Muscle of leg (tissue), 16 donors: ENCODE measurements at places on chromosomes 5 and 9.

GRCh38 chr9:100281676-100282387 lies 70.9 kb downstream of the TEX10 start:
- peaks cover 4% of the 10 kb centered on the region for H3K4me1 ChIP-seq
- no peak overlapping the region for H3K27ac ChIP-seq
- H3K4me3 ChIP-seq, result no peak overlapping the region
- DNase-seq, result peak; percentile 17
- H3K36me3 ChIP-seq, result peaks cover 33% of the 10 kb centered on the region
- H3K27me3 ChIP-seq, result no peaks in the 10 kb centered on the region

- H3K4me3 ChIP-seq, result no peak overlapping the region
- H3K4me1 ChIP-seq, result no peaks in the 10 kb centered on the region
- H3K27ac ChIP-seq, result no peak overlapping the region
- no peaks in the 10 kb centered on the region for H3K27me3 ChIP-seq
- no peak for DNase-seq
These were observed 372.7 kb upstream of the PTGER4 start for GRCh38 chr5:40306869-40307487.

DNA sequence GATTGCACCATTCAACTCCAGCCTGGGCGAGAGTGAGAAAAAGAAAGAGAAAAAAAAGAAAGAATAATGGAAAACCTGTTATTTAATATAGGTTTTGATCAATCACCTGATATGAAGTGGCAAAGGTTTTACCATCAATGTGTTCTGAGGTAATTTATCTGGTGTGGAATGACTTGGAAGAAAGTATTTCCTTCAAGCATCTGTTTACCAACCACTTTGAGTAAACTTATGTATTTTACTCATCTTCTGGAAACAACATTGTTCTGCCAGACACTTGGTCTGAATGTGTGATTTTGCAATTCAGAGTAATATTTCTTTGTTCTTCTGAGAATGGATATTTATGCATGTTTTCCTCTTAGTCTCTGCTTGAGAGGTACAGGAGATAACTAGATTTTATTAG lies 24.3 kb downstream of the KIF2A start:
- H3K36me3 ChIP-seq, result peaks cover 15% of the 10 kb centered on the region
- no peaks in the 10 kb centered on the region for H3K27me3 ChIP-seq
- H3K4me1 ChIP-seq, result peaks cover 10% of the 10 kb centered on the region
- no peak overlapping the region for H3K4me3 ChIP-seq
- no peak for DNase-seq
- H3K27ac ChIP-seq, result no peak overlapping the region

DNA sequence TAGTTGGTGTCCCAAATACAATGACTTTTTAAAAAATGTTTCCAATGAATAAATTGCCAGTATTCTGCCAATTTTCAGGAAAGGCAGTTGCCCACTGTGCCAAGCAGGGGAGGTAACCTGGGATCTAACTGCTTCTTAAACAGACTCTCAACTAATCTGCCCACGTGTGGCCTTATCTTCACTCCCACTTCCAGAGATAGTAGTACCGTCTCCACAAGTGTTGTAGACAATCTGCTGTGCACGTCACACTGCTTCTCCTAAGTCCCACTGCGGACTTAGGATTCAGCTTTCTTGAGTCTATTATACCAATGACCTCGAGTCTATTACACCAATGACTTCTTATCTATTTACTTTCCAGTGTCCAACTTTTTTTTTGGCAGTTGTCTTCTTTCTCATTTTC lies 21.2 kb downstream of the POU4F3 start:
- no peak overlapping the region for H3K27ac ChIP-seq
- H3K4me1 ChIP-seq, result no peaks in the 10 kb centered on the region
- no peaks in the 10 kb centered on the region for H3K36me3 ChIP-seq
- H3K27me3 ChIP-seq, result no peaks in the 10 kb centered on the region
- no peak for DNase-seq

GRCh38 chr5:59598547-59598874 lies 295.0 kb downstream of the PDE4D start:
- peak; percentile 21 for DNase-seq
- peak overlapping the region; percentile 9 for H3K27ac ChIP-seq
- H3K36me3 ChIP-seq, result peaks cover 2% of the 10 kb centered on the region

GRCh38 chr9:105053209-105053652 lies 125.3 kb upstream of the ABCA1 start:
- no peak overlapping the region for H3K27ac ChIP-seq
- no peak overlapping the region for H3K4me3 ChIP-seq
- no peaks in the 10 kb centered on the region for H3K4me1 ChIP-seq
- no peak for DNase-seq

DNA sequence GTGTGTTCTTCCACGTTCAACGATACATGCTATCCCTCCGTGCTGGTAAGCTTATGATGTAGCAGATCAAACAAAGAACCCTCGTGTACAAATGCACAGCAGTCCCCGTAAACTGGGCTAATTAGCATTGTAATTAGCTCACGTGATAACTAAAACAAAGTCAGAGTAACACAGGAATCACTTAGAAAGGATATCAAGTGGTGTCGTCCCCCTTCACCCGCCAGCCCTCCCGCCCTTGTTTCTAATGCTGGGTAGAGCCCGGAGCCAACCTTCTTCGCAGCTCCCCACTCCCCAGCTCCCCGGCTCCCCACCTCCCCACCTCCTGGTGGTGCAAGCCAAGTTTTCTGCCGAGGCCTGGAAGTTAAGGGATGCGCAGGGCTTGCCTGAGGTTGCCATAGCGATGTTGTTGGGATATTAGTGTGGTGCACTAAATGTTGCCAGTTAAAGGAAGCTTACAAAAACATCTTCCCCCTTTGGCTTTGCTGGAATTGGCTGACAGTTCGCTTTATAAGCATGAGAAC lies 357.9 kb upstream of the CCNH start:
- H3K27ac ChIP-seq, result no peak overlapping the region
- H3K36me3 ChIP-seq, result no peaks in the 10 kb centered on the region
- peak; percentile 2 for DNase-seq
- no peak overlapping the region for H3K4me3 ChIP-seq
- no peaks in the 10 kb centered on the region for H3K27me3 ChIP-seq
- no peaks in the 10 kb centered on the region for H3K4me1 ChIP-seq

- no peaks in the 10 kb centered on the region for H3K36me3 ChIP-seq
- H3K27ac ChIP-seq, result no peak overlapping the region
- H3K4me1 ChIP-seq, result no peaks in the 10 kb centered on the region
- DNase-seq, result no peak
These were observed 449.5 kb downstream of the HINT1 start for GRCh38 chr5:130715541-130715940.

DNA sequence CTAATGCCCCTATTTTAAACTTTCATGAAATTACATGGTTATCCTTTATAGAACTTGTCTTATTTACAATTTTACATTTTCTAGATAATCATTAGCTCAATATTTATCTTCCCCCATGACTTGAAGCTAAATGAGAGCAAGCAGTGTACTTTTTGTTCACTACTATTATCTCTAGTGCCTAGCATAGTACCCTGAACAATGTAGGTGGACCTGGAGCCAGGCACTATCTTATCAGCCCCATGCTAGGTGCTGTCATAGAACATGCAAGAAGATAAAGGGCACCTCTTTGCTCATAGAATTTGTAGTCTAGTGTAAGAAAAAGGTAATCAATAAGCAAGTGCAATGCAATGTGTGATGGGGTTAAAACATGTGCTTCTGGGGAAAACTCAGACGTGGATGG lies 399.9 kb downstream of the ELAVL2 start:
- no peak overlapping the region for H3K4me3 ChIP-seq
- H3K27ac ChIP-seq, result no peak overlapping the region
- DNase-seq, result no peak
- H3K27me3 ChIP-seq, result no peaks in the 10 kb centered on the region
- no peaks in the 10 kb centered on the region for H3K36me3 ChIP-seq

DNA sequence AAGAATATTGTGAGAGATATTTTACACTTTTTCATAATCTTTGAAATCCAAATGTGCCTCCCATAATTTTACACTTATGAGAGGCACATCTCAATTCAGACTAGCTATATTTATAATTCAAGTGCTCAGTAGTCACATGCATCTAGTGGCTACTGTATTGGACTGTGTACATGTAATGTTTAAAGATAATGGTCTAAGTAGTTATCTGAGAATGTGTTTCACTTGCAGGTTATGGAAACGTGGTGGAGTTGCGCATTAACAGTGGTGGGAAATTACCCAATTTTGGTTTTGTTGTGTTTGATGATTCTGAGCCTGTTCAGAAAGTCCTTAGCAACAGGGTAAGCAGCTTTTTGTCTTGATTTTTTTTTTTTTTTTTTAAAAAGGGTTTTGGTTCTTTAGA lies 28.8 kb downstream of the G3BP1 start:
- H3K4me1 ChIP-seq, result no peaks in the 10 kb centered on the region
- H3K36me3 ChIP-seq, result peaks cover 42% of the 10 kb centered on the region
- no peaks in the 10 kb centered on the region for H3K27me3 ChIP-seq

GRCh38 chr9:131798246-131798645 lies 58.4 kb upstream of the RAPGEF1 start:
- H3K36me3 ChIP-seq, result no peaks in the 10 kb centered on the region
- peaks cover 10% of the 10 kb centered on the region for H3K27me3 ChIP-seq
- no peak overlapping the region for H3K27ac ChIP-seq
- no peak for DNase-seq
- H3K4me3 ChIP-seq, result no peak overlapping the region

- no peak for DNase-seq
- H3K4me1 ChIP-seq, result no peaks in the 10 kb centered on the region
- peaks cover 3% of the 10 kb centered on the region for H3K36me3 ChIP-seq
- no peaks in the 10 kb centered on the region for H3K27me3 ChIP-seq
These were observed 79.5 kb downstream of the RIC1 start for GRCh38 chr9:5708414-5708813.

- no peak overlapping the region for H3K4me3 ChIP-seq
- H3K27me3 ChIP-seq, result peaks cover 81% of the 10 kb centered on the region
- peaks cover 22% of the 10 kb centered on the region for H3K4me1 ChIP-seq
- DNase-seq, result no peak
These were observed 39.6 kb upstream of the TIFAB start for GRCh38 chr5:135491552-135492318.

GRCh38 chr9:86788456-86788855 lies 158.8 kb downstream of the GAS1 start:
- peaks cover 3% of the 10 kb centered on the region for H3K27me3 ChIP-seq
- no peak for DNase-seq
- no peaks in the 10 kb centered on the region for H3K36me3 ChIP-seq
- H3K4me3 ChIP-seq, result no peak overlapping the region
- H3K4me1 ChIP-seq, result no peaks in the 10 kb centered on the region
- H3K27ac ChIP-seq, result no peak overlapping the region

- H3K4me1 ChIP-seq, result no peaks in the 10 kb centered on the region
- H3K4me3 ChIP-seq, result no peak overlapping the region
- no peak overlapping the region for H3K27ac ChIP-seq
- no peak for DNase-seq
- peaks cover 30% of the 10 kb centered on the region for H3K36me3 ChIP-seq
- no peaks in the 10 kb centered on the region for H3K27me3 ChIP-seq
These were observed 6.9 kb downstream of the MRPS2 start for GRCh38 chr9:135507104-135508035.

- H3K36me3 ChIP-seq, result no peaks in the 10 kb centered on the region
- H3K4me1 ChIP-seq, result no peaks in the 10 kb centered on the region
- no peaks in the 10 kb centered on the region for H3K27me3 ChIP-seq
- no peak overlapping the region for H3K4me3 ChIP-seq
These were observed 467.6 kb downstream of the KIF4B start for GRCh38 chr5:155481182-155481581.

DNA sequence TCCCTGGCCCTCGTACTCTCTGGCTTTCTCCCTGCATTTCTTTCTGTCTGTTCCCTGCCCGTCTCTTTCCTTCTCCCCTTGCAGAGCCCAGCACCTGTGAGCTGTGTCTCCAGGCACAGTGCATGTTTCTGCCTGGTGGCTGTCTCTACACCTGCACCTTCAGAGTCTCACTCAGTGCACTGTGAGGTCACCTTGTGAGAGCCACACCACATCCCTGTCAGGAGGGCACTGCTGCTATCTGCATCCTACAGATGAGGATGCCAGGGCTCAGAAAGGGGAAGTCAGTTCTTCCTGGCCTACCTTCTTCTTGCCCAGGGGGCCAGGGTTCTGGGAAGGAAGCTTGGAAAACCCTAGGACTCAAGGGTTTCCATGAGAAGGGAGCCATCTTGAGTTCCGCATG lies 69.7 kb upstream of the NEURL1B start:
- H3K4me3 ChIP-seq, result no peak overlapping the region
- no peaks in the 10 kb centered on the region for H3K27me3 ChIP-seq
- peaks cover 55% of the 10 kb centered on the region for H3K4me1 ChIP-seq
- H3K36me3 ChIP-seq, result no peaks in the 10 kb centered on the region
- H3K27ac ChIP-seq, result peak overlapping the region; percentile 51

DNA sequence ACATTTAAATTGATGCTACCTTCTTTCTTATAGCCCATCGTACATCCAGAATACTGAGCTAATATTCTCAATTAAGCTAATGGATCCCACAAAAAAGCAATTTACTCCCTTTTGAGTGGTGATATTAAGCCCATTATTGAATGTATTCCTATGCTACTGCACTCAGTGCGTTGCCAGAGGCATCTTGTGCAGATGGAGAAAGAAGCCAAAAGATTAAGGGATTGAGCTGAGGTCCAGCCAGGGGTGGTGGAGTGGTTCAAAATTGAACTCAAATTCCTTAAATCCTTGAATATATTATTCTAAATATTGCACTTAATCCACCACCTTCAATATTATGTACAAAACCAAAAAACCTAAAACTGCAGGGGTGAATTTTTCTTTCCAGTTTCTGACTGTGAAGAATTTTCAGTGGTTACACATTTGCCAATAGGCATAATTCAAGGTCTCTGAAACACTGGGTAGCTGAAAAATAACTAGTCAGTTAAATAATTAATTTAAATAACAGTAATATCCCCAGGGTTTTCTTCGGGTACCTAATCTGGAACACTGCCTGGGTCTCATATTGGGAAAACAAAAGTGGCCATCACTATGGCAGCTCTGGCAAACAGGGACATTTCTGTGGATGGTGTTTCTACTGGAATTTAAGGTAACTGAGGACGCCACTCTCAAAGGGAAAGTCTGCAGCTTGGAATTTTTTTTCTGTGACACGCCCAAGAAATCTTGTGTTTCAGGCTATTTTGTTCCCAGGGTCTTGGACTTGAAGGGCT lies 6.2 kb upstream of the LIFR start:
- H3K27ac ChIP-seq, result no peak overlapping the region
- DNase-seq, result no peak
- H3K36me3 ChIP-seq, result no peaks in the 10 kb centered on the region
- no peak overlapping the region for H3K4me3 ChIP-seq
- peaks cover 1% of the 10 kb centered on the region for H3K4me1 ChIP-seq
- no peaks in the 10 kb centered on the region for H3K27me3 ChIP-seq

DNA sequence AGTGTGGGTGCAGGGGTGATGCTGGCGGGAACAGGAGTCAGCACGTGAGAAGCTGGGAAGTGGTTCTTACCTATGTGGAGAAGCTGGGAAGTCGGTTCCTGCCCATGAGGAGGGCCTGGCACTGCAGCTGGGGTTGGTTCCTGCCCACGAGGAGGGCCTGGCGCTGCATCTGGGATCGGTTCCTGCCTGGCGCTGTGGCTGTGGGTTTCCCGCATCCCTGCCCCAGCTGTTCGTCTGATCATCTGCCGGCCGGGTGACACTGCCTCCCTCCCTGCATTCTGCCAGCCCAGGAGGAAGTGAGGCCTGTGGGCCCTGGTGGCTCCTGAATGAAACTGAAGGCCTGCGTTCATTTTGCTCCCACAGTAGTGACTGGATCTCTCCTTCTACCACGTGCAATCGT lies 5.1 kb downstream of the OBP2A start:
- no peak overlapping the region for H3K4me3 ChIP-seq
- no peak overlapping the region for H3K27ac ChIP-seq
- no peaks in the 10 kb centered on the region for H3K36me3 ChIP-seq
- H3K4me1 ChIP-seq, result no peaks in the 10 kb centered on the region
- DNase-seq, result no peak
